Activated T-cell treated with anti-CD3 and anti-CD28 coated beads, Interleukin-2, amount 50 U/mL, for 48 hours (primary cell): ENCODE measurements at places on chromosomes 1 and 21.
A peak's percentile ranks its signal among the peaks of the same experiment; 100 is the strongest.

DNA sequence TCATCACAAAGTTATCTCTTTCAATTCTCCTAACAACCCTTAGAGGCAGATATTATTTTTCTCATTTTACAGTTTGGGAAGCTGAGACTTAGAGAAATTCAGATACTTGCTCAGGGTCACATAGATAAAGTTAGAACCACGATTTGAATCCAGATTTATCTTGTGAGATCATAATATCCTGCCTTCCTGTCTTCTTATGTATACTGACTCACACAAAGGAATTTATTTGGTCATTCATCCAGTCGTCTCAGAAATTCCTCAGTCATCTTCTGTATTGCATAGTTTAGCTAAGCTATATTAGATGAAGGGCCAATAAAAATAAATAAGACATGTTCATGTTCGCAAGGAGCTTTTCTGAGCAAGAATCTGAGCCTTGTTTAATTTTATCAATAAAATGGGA is 35.8 kb upstream of the RUNX1 start:
- DNase-seq = no peak

GRCh38 chr1:244112041-244112440 is 61.0 kb downstream of the ZBTB18 start:
- DNase-seq = no peak

DNA sequence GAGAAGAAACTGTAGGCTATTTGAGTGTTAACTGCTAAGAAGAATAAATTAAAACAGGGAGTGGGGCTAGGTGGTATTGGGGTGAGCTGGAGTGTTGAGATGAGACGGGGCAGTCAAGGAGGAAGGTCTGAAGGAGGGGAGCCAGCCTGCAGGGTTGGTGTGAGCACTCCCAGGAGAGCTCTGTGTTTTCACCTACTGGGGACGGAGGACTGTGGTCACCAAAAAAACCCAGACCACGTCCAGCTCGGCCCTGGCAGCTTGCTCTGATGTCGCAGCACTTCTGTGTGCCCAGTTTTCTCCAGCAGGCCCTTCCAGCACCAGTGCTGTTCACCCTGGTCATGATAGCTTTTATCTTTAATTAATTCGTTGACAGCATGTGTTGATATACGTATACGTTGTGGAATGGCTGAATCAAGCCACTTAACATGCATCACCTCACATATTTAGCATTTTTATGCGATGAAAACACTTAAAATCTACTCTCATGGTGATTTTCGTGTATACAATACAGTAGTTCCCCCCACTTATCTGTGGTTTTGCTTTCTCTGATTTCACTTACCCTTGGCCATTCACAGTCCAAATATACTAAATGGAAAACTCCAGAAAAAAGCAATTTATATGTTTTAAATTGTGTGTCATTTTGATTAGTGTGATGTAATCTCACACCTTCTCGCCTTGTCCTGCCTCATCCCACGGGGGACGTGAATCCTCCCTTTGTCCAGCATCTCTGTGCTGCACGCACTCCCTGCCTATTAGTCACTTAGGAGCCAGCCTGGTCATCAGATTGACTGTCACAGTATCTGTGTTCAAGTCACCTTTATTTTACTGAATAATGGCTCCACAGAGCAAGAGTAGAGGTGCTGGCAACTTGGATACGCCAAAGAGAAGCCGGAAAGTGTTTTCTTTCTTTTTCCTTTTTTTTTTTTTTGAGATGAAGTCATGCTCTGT is 12.3 kb downstream of the FAM3B start:
- DNase-seq = no peak

GRCh38 chr1:247175458-247175857 is 3.6 kb upstream of the ZNF124 start:
- DNase-seq = no peak

DNA sequence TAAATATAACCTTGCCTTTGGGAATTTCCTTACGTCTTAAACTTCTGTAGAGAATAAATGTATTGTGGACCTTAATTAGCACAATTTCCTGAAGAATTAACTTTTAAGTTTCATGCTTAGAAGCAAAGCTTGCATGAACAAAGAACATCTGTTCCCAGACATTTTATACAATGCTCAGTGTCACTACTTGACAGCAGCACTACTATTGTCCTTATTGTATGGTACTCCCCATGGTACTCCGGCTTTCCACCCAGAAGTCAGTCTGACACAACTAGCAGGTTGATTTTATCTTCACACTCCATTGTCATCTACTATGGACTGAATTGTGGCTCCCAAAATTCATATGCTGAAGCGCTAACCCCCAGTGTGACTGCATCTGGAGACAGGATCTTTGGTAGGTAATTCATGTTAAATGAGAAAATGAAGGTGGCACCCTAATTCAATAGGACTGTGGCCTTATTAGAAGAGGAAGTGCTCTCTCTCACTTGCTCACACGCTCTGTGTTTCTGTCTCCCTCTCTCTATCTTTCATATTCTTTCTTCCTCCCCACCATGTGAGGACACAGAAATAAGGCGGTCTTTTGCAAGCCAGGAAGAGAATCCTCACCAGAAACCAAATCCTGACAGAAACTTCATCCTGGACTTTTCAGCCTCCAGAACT is 10.7 kb upstream of the OR2B11 start:
- no peak for DNase-seq

DNA sequence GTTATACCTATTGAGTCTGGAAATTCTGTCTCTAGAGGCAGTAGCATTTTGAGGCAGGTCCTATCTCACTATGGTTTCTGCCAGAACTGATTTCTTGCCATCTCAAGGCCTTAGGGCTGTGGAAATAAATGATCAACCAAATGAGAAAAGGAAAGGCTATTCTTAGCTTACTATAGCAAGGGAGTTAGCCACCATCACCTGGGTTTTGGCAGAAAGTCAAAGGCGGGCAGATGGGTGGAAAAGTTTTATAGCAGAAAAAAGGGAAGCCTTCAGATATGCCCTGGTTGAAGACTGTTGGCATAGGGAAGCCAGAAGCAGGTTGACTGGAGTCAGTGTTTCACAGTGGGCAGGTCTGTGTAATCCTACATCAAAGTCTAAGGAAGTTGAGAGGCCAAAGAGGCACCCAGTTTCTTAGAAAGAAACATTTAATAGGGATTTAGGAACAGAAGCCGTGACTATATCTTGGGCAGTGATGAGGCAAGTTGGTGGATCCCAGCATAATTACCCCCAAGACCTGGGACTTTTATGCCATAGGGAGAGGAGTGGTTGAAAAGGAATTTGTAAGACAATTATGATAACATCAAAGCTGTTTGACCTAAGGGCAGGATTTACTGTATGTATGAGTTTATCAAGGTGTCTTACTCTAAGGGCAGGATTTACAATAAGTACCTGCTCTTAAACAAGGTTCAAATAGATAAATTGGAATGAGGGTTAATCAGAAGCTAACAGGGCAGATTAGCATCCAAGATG is 29.7 kb downstream of the CTH start:
- DNase-seq = no peak

DNA sequence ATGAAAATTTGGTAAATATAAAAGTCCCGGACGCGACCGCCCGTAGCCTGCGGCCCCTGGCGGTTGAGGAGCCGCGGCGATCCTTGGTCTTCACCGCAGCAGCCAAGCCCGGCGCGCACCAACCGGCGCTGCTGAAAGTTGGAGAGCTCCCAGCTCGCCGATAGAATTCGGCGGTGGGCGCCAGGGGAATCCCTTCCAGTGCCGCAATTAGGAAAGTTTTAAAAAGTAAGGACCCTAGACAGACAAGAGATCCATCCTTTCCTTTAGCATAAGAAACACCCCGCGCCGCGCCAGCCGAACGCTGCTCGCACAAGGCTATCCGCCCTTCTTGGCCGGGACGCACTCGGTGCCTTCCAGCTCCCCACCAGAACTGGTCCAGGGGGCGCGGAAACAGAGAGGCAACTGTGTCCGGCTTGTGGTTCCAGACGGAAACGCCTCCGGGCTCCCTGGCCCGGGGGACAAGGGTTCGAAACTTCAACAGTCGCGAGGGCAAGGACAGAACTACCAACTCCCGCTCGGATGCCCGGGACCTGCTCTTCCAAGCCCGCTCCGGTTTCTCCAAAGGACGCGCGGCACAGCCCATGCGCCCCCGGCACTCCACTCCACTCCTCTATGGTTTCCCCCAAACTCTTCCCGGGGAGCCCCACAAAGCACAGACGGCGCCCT is 1.7 kb downstream of the FAM78B start:
- peak; percentile 49 for DNase-seq

DNA sequence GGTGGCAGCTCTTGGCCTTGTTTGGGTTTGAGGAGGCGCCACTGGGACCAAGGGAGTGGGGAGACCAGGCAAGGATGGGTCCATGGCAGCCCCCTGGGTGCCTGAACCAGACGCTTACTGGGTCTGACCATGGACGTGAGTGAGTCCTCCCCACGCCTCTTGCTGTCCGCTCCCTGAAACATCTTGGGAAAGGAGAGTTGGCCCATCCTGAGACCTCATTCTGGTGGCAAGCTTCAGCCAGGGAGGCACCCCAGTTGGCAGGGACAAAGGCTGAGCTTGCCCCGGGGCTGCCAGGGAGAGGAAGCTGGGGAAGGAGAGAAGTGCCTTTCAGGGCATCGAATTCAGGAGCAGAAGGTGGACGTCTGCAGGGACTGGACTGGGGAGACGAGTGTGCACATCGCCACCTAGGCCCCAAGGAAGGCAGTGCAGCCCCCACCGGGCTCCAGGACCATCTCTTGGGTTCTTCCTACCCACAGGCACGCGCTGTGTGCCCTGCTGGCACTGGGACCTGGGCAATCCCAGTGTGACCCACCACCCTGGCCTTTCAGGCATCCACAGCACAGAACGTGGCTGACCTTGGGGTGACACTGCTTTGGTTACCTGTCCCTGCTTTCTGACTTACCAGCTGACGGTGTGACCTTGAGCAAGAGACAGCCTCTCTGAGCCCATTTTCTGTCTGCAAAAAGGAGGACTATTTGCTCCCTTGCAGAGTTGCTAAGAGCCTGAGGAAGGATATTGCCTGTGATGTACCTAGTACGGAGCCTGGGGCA is 132.9 kb upstream of the WNT4 start:
- DNase-seq = peak; percentile 75

DNA sequence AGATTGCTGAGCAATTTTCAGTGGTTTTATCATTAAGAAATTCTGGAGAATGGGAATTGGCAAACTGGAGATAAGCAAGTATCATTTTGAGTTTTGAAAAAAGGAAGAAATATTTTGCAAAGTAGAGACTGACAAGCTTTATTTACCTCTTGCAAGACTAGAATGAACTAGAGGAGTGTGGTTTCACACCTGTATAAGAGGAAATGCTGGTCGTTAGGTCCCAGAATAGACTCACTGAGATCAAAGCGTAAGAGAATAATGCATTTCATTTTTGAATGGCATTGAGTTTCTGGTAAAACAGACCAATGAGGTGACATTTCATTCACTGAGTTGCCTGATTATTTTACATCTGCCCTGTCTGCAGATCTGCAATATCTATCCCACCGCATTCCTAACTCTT is 308.1 kb downstream of the ADGRL2 start:
- no peak for DNase-seq

DNA sequence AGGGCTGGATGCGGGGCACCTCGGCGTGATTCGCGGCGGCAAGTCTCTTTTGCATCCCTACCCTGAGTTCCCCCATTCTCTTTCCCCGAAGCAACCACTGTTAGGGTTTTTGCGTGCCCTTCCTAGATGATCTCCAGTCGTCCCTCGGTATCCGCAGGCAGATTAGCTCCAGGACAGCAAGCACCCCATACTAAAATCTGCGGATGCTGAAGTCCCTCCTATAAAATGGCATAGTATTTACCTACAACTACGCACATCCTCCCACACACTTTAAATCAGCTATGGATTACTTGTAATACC is 22.8 kb upstream of the CFAP126 start:
- DNase-seq = no peak

DNA sequence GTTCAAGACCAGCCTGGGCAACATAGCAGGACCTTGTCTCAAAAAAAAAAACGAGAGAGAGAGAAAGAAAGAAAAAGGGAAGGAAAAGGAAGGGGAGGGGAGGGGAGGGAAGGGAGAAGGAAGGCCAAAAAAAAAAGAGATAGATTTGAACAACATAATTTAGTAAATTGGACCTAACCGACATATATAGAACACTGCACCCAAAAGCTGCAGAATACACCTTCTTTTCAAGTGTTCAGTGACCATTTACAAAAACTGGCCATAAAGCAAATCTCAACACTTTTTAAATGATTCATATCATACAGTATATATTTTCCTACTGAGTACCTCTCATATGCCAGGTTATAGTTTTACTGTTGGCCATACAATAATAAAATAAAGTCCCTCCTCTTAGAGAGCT is 6.9 kb downstream of the TSTD1 start:
- no peak for DNase-seq

- DNase-seq = no peak
These were observed 18.9 kb upstream of the TUT4 start for GRCh38 chr1:52571783-52572182.

DNA sequence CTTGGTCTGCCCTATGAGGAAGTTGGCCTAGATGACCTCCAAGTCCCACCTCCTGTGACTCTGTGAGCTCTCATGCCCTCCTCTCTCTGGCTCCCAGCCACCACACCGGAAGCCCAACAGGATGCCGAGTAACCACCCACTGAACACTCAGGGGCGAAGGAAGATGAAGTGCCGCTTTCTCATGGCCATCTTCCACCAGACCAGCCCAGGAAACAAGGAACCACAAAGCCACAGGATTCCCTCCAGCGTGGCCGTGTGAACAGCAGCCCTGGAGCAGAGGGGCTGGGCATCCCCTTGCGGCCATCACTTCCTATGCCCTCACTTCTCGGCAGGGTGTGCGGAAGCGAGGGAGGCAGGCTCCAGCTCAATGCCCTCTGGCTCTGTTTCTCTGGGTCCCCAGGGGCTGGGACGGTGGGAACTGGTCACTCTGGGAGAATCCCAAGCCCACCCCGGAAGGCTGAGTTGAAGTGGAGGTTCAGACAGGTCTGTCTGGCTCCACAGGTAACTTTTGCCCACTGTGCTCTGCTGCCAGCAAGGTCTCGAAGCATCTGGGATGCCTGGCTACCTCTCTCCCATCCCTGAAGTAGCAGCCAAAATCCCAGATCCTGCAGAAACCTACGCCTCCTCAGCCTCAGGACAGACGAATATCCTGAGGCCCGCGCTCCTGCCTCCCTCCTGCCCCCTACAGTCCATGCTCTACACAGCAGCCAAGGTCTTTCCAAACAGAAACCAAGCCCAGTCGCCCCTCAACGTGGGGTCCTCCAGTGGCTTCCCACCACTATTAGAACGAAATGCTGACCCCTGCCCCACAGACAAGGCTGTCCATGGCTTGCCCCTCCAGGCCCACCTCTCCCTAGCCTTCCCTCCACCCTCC is 44.2 kb upstream of the ECE1 start:
- peak; percentile 81 for DNase-seq

- DNase-seq = no peak
These were observed 15.4 kb upstream of the ZBTB21 start for GRCh38 chr21:42025376-42026081.

GRCh38 chr1:161251579-161251978 is 7.0 kb upstream of the PCP4L1 start:
- no peak for DNase-seq
